ENCODE measurements at places on chromosomes 7 and 10.

DNA sequence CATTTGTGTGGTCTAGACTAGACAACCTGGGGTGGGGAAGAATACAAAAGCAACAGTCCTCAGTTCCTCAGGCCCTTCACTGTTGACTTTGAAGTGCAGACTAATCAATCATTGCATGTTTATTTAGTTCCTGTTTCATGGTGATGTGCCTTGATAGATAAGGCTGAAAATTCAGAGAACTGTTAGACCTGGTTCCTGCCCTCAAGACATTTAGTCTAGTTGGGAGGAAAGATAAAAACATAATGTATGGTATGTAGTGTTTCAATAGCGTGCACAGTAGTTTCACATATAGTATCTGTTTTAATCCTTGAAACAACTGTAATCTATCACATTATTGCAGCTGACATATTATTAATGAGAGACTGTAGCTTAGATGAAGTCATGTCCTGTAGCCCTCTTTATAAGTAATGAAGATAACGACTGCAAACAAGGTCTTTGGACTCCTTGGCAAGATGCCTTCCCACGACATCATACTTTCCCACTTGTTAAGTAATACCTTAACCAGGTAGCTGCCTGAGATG lies 124.0 kb downstream of the CELF2 start:
- no peak for DNase-seq

DNA sequence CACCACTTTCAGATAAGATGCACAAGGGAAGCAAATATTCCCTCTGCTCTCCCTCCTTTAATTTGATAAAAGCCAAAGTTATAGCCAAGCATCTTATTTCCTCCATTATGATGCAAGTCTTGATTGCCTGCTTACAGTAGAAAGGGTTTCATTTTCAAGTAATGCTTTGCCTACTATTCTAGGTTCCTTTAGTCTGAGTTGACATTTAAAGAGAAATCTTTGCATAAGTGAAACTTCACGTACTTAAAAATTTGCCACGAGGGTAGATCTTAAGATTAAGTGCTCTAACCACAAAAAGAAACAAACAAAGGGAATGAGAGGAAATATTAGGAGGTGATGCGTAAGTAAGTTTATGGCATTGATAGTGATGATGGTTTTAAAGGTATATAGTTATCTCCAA lies 78.1 kb upstream of the VWDE start:
- DNase-seq, result no peak

- no peak for DNase-seq
These were observed 26.4 kb downstream of the MACC1 start for GRCh38 chr7:20190560-20191390.

GRCh38 chr7:106968160-106968559 lies 76.3 kb upstream of the PRKAR2B start:
- DNase-seq, result no peak

GRCh38 chr7:17142831-17143541 lies 155.5 kb upstream of the AHR start:
- DNase-seq, result no peak

GRCh38 chr7:41655426-41655825 lies 47.5 kb downstream of the INHBA start:
- no peak for DNase-seq

DNA sequence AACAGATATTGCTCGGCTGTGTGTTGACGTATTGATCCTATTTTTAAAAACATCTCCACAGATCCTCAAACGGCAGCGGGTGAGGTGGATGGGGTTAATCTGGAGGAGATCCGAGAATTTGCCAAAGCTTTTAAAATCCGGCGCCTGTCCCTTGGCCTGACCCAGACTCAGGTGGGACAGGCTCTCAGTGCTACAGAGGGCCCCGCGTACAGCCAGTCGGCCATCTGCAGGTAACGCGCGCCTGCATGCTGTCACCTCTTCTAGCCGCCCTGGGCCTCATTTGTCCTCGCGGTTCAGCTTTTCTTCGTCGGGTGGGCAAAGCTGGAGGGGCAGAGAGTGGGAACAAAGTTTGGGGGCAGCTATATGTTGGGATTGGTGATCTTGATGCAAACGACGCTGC lies 105.7 kb upstream of the YAE1 start:
- no peak for DNase-seq

GRCh38 chr10:101889256-101890210 lies 45.9 kb upstream of the KCNIP2 start:
- no peak for DNase-seq

DNA sequence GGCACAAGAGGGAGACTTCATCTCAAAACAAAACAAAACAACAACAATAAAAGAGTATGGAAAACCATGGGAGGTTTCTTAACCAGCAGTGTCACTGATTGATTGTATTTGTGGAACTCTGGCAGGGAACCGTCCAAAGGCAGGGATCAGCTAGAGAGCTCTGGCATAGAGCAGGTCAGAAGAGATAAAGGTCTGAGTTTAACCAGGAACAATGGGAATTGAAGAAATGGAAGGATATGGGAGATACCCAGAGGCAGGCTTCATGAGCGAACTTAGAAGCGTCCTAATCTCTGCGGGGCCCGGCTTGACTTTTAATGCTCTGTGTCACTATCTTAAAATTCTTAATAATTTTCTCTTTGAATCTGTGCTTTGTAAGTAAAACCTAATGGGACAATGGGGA lies 10.4 kb upstream of the FAM3C start:
- no peak for DNase-seq

GRCh38 chr7:147033641-147034040 lies 917.0 kb downstream of the CNTNAP2 start:
- no peak for DNase-seq

DNA sequence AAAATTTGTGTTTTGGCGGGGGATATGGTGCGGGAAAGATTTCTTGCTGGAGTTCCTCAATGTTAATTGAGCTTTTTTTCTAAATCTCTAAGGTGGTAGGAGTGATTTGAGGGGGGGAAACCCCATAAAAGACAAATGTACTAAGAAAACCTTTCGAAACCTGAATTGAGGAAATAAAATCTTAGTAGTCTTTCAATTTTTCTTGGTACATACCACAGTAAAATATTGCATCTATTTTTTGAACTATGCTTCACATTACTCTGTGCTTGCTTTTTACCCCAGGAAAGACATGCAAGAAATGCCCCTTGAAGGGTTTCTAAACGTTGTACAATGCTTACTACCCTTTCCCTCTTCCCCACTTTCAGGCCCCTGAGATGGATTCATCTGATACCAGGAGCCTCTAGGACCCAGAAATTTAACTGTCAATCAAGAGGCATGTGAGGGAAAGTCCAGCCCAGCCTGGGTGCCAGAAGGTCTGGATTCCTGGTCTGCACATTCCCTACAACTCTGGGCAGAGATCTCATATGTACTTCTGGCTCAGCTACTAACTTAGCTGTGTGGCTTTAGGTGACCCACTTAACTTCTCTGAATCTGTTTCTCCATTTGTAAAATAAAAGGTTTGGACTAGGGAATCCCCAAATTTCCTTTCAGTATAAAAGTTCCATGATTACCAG lies 5.8 kb upstream of the PDCD4 start:
- no peak for DNase-seq

GRCh38 chr7:135980665-135981180 lies 3.6 kb upstream of the MTPN start:
- no peak for DNase-seq

Data from SHP77 treated with DMSO at 0.1 percent for 48 hours (cell line).